Natural killer cell treated with Interleukin-12 subunit alpha and Interleukin-12 subunit beta and Interleukin-15 and Interleukin-18, amount 100 ng/mL, for 72 hours (primary cell): ENCODE measurements at places on chromosomes 5 and 9. TPM values are rescaled to one million over a fixed set of nuclear protein-coding genes. Genes with fewer than 3 reads are reported as not detected.

- no peak overlapping the region for H3K27ac ChIP-seq
- no peaks in the 10 kb centered on the region for H3K4me1 ChIP-seq
- no peak overlapping the region for H3K4me3 ChIP-seq
- no peaks in the 10 kb centered on the region for H3K36me3 ChIP-seq
- no peak for DNase-seq
These were observed 5.9 kb upstream of the FRMD3 start for GRCh38 chr9:83544002-83544698.

The JAKMIP2 gene
- 6.8 TPM for total RNA-seq

The SPINK6 gene
- total RNA-seq, result not detected

GRCh38 chr5:56479696-56480077, 246.6 kb upstream of the ANKRD55 start:
- H3K36me3 ChIP-seq, result no peaks in the 10 kb centered on the region
- H3K4me1 ChIP-seq, result peaks cover 16% of the 10 kb centered on the region
- no peak for DNase-seq
- peak overlapping the region; percentile 64 for H3K4me3 ChIP-seq
- H3K27me3 ChIP-seq, result peaks cover 17% of the 10 kb centered on the region

DNA sequence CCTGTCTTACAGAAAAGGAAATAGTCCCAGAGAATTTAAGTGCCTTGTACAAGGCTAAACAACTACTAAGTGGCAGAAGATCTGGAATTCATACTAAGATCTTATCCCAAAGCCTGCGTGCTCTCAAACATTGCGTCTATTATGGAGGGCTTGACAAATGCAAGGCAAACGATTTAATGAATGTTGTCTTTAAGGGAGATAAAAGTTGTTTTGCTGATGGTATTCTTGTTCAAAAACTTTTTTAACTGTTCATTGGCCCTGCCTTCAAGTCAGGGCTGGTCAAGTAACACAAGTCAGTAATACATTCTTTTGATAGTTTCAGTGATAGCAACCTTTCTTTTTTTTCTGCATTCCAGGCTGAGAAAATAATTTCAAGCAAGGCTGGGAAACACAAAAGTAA, 1.7 kb upstream of the SLC38A9 start:
- H3K27ac ChIP-seq, result no peak overlapping the region
- no peak overlapping the region for H3K4me3 ChIP-seq
- H3K36me3 ChIP-seq, result no peaks in the 10 kb centered on the region

DNA sequence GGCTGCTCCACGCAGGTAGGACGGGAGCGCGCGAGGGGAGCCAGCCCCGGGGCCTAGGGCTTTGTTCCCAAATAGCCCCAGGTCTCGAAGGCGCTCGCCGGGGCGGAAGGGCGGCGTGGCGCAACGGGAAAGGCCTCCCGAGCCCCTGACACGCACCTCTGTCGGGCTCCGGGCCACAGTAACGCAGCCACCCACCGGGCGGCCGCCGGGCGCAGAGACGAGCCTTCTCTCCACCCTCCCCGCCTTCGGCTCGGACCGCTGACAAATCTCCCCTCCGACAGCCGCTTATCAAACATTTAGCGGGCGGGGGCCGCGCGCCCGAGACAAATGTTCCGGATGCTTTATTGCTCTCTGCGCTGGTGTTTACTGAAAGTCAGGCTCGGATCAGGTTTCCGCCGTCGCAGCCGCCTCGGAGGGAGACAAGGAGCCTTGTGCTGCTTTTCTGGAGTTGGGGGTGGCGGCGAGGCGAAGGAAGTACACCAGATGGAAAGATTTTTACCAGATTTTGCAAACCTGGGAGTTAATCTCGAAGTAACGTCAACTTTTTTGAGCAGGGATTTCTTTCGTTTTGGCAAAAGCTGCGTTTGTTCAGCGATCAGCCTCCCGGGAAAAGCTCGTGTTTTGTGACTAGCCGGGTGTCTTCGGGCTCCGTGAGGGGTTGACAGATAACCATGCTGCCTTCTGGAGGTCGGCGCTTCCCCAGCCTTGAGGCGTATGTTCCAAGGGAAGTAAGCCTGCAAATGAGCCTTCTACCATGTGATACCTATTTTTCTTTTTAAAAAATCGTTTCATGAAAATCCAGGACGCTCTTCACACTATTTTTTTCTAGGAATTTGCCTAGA, 950 bp downstream of the RGMB start:
- no peak for DNase-seq
- no peak overlapping the region for H3K27ac ChIP-seq
- no peaks in the 10 kb centered on the region for H3K36me3 ChIP-seq
- H3K4me1 ChIP-seq, result peaks cover 35% of the 10 kb centered on the region
- H3K27me3 ChIP-seq, result peaks cover 56% of the 10 kb centered on the region
- H3K4me3 ChIP-seq, result peak overlapping the region; percentile 91

GRCh38 chr5:119468286-119468685, 16.0 kb downstream of the HSD17B4 start:
- peaks cover 27% of the 10 kb centered on the region for H3K4me1 ChIP-seq
- no peaks in the 10 kb centered on the region for H3K27me3 ChIP-seq
- H3K4me3 ChIP-seq, result no peak overlapping the region
- peaks cover 48% of the 10 kb centered on the region for H3K36me3 ChIP-seq
- no peak for DNase-seq

DNA sequence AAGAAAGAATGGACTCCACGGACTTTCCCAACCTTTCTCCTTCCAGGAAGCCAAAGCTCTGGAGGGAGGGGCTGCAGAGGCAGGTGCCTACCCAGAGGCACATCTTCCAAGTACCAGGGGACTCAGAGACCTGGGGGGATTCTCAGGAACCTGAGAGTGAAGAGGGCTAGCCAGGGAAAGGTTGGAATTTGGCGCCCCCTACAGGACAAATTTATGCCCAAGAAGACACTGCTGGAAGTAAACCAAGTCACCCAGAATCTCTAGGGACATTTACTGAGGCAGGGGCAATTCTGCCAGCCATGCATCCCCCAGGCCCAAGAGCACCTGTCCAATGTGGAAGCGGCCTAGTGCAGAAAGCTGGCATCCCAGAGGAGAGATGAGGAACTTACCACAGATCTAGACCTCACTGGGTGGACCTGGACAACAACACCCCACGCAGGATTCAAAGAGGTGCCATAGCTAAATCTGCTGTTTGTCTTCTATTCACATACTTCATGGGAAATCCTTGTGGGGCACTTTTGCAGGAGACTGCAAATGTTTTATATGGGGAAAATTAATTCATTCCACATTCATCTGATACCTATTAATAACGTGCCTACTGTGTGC, 25.9 kb upstream of the IDNK start:
- no peak overlapping the region for H3K4me3 ChIP-seq
- no peak for DNase-seq
- H3K27ac ChIP-seq, result no peak overlapping the region
- no peaks in the 10 kb centered on the region for H3K27me3 ChIP-seq

GRCh38 chr9:70398145-70398556, 16.3 kb downstream of the KLF9 start:
- H3K4me1 ChIP-seq, result peaks cover 30% of the 10 kb centered on the region
- no peaks in the 10 kb centered on the region for H3K36me3 ChIP-seq
- H3K27ac ChIP-seq, result peak overlapping the region; percentile 51

GRCh38 chr9:126991183-126991582, 76.6 kb downstream of the RALGPS1 start:
- H3K4me3 ChIP-seq, result no peak overlapping the region
- H3K4me1 ChIP-seq, result peaks cover 42% of the 10 kb centered on the region
- no peak for DNase-seq
- H3K27me3 ChIP-seq, result peaks cover 25% of the 10 kb centered on the region

The TMEM232 gene
- total RNA-seq, result 0.40 TPM
